ENCODE measurements at places on chromosomes 16 and 17.

DNA sequence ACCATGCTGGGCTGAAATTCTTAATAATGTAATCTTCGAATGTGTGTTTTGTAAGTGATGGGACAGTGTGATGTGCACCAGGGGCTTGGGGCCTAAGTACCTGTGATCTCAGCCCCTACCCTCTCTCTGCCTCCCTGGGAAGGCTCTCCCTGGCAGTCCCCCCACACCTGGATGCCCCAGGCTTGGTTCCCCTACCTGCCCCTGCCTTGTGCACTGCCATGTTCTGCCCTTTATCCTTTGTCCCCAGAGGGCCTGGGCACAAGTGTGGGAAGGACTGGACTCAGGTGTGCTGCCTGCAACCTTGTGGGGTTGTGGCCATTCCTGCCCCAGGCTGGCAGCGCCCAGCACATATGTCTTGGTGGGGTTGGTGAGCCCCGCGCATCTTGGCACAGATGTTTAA is 55.4 kb upstream of the CREBBP start:
- DNase-seq, result no peak

- DNase-seq, result no peak
Measured at GRCh38 chr16:23375643-23376042, 73.5 kb downstream of the SCNN1B start.

DNA sequence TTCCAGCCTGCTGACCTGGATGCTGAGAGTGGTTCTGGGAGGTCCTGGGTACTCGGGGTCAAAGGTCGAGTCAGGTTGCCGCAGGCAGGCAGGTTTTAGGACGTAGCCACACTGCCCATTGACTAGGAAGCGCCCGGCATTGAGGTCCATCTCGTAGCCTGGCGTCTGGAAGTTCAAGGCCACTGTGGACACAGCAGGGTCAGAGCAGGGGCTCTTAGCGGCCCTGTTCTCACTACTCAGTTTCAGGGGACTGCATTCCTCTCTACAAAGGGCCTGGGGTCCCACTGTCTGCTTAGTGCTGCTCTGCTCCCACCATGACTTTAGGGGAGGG is 18.9 kb downstream of the PLCD3 start:
- DNase-seq, result no peak

DNA sequence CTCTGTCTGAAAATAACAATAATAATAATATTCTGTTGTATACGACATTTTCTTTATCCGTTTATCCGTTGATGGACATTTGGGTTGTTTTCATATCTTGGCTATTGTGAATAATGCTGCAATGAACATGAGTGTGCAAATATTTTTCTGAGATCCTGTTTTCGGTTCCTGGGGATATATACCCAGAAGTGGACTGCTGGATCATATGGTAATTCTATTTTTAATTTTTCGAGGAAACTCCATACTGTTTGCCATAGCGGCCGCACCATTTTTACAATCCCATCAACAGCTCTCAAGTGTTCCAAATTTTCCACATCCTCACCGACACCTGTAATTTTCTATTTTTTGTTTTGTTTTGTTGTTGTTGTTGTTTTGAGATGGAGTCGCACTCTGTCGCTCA is 5.3 kb upstream of the PRSS41 start:
- no peak for DNase-seq

DNA sequence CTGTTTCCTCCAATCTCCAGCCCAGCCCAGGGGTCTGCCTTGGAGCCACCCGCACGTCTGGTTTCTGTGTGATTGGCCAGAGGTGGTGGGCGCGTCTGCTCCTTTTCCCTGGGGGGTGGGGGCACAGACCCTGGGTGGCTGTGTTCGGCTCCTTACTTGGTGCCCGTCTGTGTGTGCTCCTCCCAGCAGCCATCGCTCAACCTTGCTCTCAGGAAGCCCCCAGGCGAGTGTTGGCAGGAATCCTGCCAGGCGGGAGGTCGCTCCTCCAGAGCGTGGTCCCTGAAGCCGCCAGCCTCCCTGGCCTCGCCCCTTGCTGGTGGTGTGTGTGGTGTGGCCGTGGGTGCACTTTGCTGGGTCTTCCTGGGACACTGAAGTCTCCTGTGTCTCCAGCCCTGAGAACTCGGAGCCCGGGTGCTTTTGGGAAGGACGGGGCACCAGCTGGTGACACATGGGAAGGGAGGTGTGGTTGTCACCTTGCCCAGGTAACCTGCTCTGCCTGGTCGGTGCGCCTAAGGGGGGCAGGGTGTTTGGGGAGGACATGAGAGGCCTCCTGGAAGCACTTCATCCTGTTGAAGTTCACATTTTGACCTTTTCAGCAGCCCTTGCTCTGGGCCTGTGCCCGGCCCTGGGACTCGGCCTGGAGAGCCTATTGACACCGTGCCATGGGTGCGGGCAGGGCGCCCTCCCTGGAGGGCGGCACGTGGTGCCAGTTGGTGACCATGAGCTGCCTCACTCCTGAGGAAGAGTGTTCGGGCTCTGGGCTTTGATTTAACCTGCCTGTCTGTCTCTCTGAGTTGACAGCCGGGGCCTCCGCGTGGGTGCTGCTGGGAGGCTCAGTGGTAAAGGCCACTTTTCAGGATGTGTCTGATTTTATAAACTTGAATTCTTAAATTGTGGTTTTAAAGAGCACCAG is 49.0 kb upstream of the ZNF750 start:
- no peak for DNase-seq

GRCh38 chr17:59783221-59784047 is 76.0 kb downstream of the VMP1 start:
- DNase-seq, result no peak

DNA sequence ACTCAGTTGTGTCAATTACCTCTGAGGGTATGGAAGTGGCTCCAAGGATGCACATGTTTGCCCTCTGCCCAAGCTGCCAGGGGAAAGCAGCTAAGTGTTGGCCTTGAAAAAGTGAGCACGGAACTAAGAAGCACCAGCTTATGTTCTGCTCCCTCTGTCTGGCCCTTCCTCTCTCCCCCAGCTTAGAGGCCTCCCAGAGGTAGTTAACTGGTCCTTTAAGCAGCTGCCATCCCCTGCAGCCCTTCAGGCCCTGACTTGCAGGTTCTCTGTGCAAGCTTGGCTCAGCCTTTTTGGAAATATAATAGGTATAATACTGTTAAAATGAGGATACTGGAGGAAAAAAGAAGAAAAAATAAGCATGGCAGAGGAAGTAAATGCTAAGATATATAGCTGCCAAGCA is 7.0 kb upstream of the UBE2Z start:
- DNase-seq, result no peak

DNA sequence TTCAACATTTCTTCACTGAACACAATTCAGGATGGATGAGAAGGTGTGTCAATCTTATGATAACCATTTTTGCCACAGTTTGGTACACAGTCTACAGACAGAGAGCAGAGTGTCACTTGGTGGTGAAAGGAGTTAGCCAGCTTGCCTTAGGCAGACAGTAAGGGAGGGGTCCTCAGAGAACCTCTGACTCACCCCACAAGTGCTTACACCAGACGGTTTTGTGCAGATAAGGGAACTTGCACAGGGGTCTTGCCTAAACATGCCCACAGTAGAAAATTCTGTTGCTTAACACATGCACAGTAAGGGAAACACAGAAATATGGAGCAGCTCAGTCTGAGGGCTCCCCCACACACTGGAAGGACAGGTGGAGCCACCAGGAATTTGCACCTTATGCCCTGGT is 204.5 kb upstream of the CDH8 start:
- DNase-seq, result no peak

GRCh38 chr17:33300241-33300640 is 7.1 kb upstream of the ASIC2 start:
- DNase-seq, result no peak
